ENCODE measurements at places on chromosomes 7 and 10. TPM values are rescaled to one million over a fixed set of nuclear protein-coding genes. Genes with fewer than 3 reads are reported as not detected.

DNA sequence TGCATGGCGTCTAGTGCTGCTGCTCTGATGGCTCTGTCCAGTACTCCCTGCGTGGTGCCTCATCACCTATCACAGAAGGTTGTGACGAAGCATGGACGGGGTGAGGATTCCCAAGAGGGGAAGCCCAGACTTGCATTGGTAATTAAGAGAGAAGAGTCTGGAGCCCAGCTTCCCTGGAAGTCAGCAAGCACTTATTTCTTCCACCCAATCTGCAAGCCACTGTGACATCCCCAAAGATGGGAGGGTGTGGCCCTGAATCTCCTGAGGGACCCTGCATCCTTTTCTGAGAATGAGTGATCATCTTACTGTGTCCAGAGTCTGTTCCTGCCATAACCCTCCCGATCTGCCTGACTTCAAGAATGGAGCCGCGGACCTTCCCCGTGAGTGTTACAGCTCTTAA, 166.7 kb downstream of the PTPN20 start:
- H3K36me3 ChIP-seq = no peaks in the 10 kb centered on the region
- no peak for DNase-seq
- H3K27me3 ChIP-seq = peaks cover 2% of the 10 kb centered on the region
- no peak overlapping the region for H3K4me3 ChIP-seq

SAMD9 gene
- total RNA-seq = 66.5 TPM

GRCh38 chr10:129136951-129137350, 330.1 kb upstream of the MGMT start:
- no peaks in the 10 kb centered on the region for H3K36me3 ChIP-seq
- peaks cover 8% of the 10 kb centered on the region for H3K27me3 ChIP-seq
- H3K27ac ChIP-seq = no peak overlapping the region
- no peak for DNase-seq

SH2D4B gene
- total RNA-seq = 0.22 TPM

MYL10 gene
- not detected for total RNA-seq

- peaks cover 15% of the 10 kb centered on the region for H3K4me1 ChIP-seq
- DNase-seq = no peak
- H3K4me3 ChIP-seq = peak overlapping the region; percentile 71
- H3K27me3 ChIP-seq = peaks cover 3% of the 10 kb centered on the region
- H3K36me3 ChIP-seq = peaks cover 6% of the 10 kb centered on the region
Measured at GRCh38 chr7:17952387-17952786, 12.1 kb upstream of the SNX13 start.

OPN4 gene
- not detected for total RNA-seq

DNA sequence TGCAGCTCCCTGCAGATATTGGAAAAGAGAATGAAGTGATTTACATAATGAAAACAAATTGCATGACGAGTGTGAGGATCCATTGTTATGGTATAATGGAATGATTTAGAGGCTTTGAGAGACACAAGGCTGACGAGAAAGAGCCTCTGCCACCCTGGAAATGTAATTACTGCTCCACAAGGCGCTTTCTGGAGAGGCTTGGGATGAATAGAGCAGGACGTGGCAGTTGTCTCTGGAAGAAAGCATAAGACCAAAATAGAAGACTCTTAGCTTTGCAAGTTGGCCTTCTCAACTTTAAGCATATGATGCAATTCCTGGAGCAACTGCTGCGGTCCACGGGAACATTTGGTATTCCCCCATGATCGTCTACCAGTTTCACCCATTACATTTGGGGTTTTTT, 181.9 kb upstream of the TCF7L2 start:
- no peaks in the 10 kb centered on the region for H3K27me3 ChIP-seq
- DNase-seq = no peak
- no peaks in the 10 kb centered on the region for H3K4me1 ChIP-seq
- H3K36me3 ChIP-seq = peaks cover 10% of the 10 kb centered on the region
- H3K27ac ChIP-seq = no peak overlapping the region

DNA sequence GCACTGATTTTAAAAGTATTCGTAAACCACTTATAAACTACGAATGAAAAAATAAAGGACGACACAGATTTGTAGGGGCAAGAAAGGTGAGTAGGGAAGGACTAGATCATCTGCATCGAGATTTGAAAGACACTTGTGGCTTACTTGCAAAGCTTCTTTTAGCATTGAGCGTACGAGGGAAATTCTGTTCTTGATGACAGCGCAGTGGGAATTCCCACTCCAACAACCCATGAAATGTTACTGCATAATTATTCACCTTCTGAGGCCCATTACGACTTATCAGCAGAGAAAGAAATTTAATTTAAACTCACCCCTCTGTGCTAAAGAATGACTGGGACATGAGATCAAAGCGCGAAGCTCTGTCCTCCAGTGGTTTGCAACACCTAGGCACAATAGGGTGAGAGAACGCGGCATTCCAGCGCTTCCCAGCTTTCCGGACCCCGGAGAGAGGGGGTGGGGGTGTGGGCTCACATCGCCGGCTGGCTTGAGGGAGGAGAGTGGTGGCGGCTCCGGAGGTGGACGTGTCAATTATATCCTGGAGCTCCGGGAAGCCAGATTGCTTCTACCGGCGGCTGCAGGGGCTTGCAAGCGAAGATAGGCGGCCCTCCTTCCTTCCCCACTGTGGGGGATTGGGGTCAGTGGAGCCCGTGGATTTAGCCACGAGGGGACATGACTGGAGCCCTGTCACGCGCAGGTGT, 10.3 kb downstream of the SP8 start:
- H3K36me3 ChIP-seq = peaks cover 7% of the 10 kb centered on the region
- no peak overlapping the region for H3K4me3 ChIP-seq
- H3K27ac ChIP-seq = no peak overlapping the region
- peaks cover 61% of the 10 kb centered on the region for H3K27me3 ChIP-seq
- peaks cover 6% of the 10 kb centered on the region for H3K4me1 ChIP-seq

CPVL gene
- 1.2 TPM for total RNA-seq

GRCh38 chr7:16721541-16721940, 32.0 kb upstream of the TSPAN13 start:
- no peak overlapping the region for H3K27ac ChIP-seq
- no peaks in the 10 kb centered on the region for H3K27me3 ChIP-seq
- peaks cover 3% of the 10 kb centered on the region for H3K36me3 ChIP-seq
- DNase-seq = no peak
- no peak overlapping the region for H3K4me3 ChIP-seq

TWIST1 gene
- total RNA-seq = not detected

DNA sequence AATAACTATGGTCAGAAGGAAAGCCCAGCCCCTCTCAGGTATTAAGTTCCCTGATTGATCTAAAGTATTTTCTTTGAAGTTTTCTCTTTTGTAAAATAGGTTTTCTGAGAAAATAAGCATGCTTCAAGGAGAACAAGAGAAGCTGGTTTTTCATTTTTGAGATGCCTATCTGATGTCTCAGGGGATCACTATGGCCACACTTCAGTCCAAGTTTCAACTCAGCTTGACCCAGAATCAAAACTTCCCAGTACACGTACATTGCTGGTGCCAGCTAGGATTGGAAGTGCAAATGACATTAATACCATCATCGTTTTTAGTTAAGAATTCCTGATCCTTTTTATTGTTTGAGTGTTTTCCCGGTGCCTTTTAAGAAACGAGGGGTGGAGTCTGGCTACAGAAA, 7.2 kb downstream of the ITIH5 start:
- H3K36me3 ChIP-seq = no peaks in the 10 kb centered on the region
- no peak overlapping the region for H3K27ac ChIP-seq
- H3K27me3 ChIP-seq = peaks cover 32% of the 10 kb centered on the region
- no peaks in the 10 kb centered on the region for H3K4me1 ChIP-seq
- no peak for DNase-seq

DNA sequence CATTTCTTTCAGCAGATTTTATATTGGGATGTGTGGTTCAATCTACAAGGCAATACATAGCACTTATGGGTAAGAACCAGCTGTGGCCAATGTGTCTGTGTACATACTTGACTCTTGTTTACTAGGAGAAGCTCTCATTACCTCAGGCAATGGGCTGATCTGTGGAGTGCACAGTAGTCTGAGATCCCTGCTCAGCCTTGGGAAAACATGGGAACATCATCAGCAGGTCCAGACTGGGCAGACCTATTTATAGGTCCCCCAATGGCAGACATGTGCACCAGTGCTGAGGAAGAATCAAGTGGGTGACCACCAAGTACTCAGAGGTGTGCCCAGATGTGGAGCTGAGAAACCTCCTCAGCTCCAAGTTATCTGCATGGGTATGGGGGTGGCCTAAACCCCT, 349.7 kb downstream of the KIF20B start:
- no peak overlapping the region for H3K27ac ChIP-seq
- H3K4me1 ChIP-seq = no peaks in the 10 kb centered on the region
- no peaks in the 10 kb centered on the region for H3K27me3 ChIP-seq
- H3K4me3 ChIP-seq = no peak overlapping the region

SLC29A3 gene
- 5.8 TPM for total RNA-seq

- H3K36me3 ChIP-seq = peaks cover 26% of the 10 kb centered on the region
- DNase-seq = no peak
- peaks cover 15% of the 10 kb centered on the region for H3K4me1 ChIP-seq
- H3K27me3 ChIP-seq = no peaks in the 10 kb centered on the region
- H3K27ac ChIP-seq = no peak overlapping the region
Measured at GRCh38 chr7:149443523-149443922, 17.3 kb downstream of the ZNF777 start.

DNA sequence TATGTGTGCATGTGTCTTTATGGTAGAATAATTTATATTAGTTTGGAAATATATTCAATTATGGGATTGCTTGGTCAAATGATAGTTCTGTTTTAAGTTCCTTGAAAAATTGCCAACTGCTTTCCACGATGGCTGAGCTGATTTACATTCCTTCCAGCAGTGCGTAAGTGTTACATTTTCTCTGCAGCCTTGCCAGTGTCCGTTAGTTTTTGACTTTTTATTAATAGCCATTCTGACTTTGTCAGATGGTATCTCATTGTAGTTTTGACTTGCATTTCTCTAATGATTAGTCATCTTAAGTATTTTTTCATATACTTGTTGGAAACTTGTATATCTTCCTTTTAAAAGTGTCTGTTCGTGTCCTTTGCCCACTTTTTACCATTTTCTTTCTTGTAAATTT, 434.2 kb upstream of the POT1 start:
- H3K36me3 ChIP-seq = no peaks in the 10 kb centered on the region
- H3K27me3 ChIP-seq = no peaks in the 10 kb centered on the region
- H3K27ac ChIP-seq = no peak overlapping the region
- no peak for DNase-seq

GRCh38 chr10:31116226-31116625, 84.6 kb upstream of the ZNF438 start:
- no peak for DNase-seq
- H3K4me3 ChIP-seq = no peak overlapping the region

- H3K36me3 ChIP-seq = peaks cover 26% of the 10 kb centered on the region
- H3K27ac ChIP-seq = peak overlapping the region; percentile 94
- peak overlapping the region; percentile 94 for H3K4me3 ChIP-seq
- DNase-seq = peak; percentile 61
- H3K27me3 ChIP-seq = no peaks in the 10 kb centered on the region
Measured at GRCh38 chr7:77799078-77799964, 748 bp downstream of the PHTF2 start.

DNA sequence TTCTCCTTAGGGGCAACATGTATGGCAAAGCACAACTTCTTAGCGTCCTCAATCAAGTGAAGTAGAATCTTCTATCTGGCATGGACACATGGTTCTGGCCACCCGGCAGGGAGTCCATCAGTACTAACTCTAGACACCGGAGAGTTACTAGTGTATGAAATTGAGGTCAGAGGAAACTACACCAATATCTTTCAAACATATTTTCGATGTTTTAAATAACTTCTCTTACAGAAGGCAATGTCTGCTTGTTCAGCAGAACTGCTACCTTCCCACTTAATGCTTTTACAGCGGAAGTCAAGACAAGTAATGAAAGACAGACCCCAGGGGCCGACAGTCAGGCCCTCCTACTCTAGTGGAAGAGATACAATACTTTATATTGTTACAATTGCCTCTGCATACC, 89.9 kb downstream of the RNF216 start:
- H3K27me3 ChIP-seq = no peaks in the 10 kb centered on the region
- H3K27ac ChIP-seq = no peak overlapping the region
- peaks cover 17% of the 10 kb centered on the region for H3K36me3 ChIP-seq
- H3K4me1 ChIP-seq = peaks cover 79% of the 10 kb centered on the region
- no peak overlapping the region for H3K4me3 ChIP-seq
- no peak for DNase-seq

GRCh38 chr10:84933402-84933801, 605.0 kb downstream of the CCSER2 start:
- no peak for DNase-seq
- H3K27me3 ChIP-seq = no peaks in the 10 kb centered on the region
- H3K4me3 ChIP-seq = no peak overlapping the region
- H3K4me1 ChIP-seq = peaks cover 2% of the 10 kb centered on the region

DNA sequence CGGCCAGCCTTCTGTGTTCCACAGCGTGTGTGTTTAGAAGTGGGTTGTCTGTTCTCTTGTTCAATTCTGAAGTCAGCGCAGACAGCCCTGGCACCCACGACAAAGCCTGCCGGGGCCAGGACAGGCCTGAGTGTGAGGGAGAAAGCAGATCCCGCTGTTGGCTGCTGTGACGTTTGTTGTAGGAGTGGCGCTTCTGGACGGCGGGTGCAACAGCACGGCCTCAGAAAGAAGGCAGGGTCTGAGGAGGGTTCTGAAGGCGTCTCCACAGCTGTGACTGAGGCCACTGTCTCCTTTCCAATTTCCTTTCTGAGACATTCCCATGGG, 76.2 kb downstream of the VIPR2 start:
- peaks cover 12% of the 10 kb centered on the region for H3K4me1 ChIP-seq
- H3K36me3 ChIP-seq = no peaks in the 10 kb centered on the region
- DNase-seq = no peak
- H3K27me3 ChIP-seq = no peaks in the 10 kb centered on the region
- no peak overlapping the region for H3K27ac ChIP-seq

DNA sequence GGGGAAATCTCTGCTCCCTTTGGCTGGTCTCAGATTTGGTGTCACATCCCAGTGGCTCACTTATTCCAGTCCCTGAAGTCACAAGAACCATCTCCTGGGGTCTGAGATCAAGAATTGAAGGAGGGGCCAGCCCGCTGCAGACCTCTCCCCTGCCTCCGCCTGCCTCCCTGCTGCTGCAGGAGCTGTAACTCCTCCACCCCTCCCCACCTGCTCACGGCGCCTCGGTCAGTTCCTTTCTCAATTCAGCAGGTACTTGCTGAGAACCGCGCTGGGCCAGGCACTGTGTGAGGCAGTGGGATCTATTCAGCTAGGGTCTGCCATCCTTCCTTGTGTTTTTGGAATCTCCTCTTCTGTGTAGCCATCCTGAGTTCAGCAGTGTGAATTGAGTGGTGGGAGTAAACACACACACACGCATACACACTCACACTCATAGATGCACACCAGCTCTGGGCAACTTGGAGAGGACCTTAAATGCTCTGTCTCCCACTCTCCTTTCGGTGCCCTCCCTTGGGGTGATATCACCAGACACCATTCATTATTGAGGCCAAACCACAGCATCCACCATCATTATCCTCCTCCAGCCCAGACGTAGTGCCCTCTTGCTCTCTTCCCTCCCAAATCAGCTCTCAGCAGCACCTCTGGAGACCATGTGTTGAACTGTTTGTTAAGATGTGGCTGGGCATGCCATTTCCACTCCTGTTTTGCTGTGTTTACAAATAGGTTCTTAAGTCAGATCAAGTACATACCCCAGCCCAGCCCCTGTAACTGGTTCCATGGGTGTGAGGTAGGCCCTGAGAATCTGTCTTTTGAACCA, 22.0 kb upstream of the ANKRD2 start:
- no peaks in the 10 kb centered on the region for H3K36me3 ChIP-seq
- peaks cover 2% of the 10 kb centered on the region for H3K27me3 ChIP-seq
- no peak overlapping the region for H3K4me3 ChIP-seq
- DNase-seq = no peak
- peak overlapping the region; percentile 19 for H3K27ac ChIP-seq

- DNase-seq = peak; percentile 31
- no peaks in the 10 kb centered on the region for H3K27me3 ChIP-seq
- peak overlapping the region; percentile 44 for H3K27ac ChIP-seq
- H3K4me3 ChIP-seq = peak overlapping the region; percentile 24
- H3K4me1 ChIP-seq = peaks cover 19% of the 10 kb centered on the region
Measured at GRCh38 chr10:14723052-14723689, 51.5 kb downstream of the FAM107B start.

Data from activated naive CD8-positive, alpha-beta T cell treated with anti-CD3 and anti-CD28 coated beads, Interleukin-2, amount 10 ng/mL, durations not matched to agents 7 days and 5 days (primary cell).